ENCODE measurements at places on chromosomes 13 and 19. TPM values are rescaled to one million over a fixed set of nuclear protein-coding genes. Genes with fewer than 3 reads are reported as not detected.

ZNF528 gene
- total RNA-seq: 1.8 TPM

EMP3 gene
- 190 TPM for total RNA-seq

ZNF724 gene
- total RNA-seq: 12.1 TPM

NOTCH3 gene
- 14.7 TPM for total RNA-seq

SHISA7 gene
- total RNA-seq: not detected

FUT1 gene
- total RNA-seq: 0.98 TPM

C19orf18 gene
- 0.13 TPM for total RNA-seq

HS6ST3 gene
- total RNA-seq: under 0.01 TPM

CYP4F8 gene
- not detected for total RNA-seq

POSTN gene
- 61.6 TPM for total RNA-seq

All from mesangial cell (primary cell).